DND-41 (cell line): ENCODE measurements at places on chromosomes 7 and 10.

- DNase-seq, result no peak
These were observed 21.4 kb upstream of the RSBN1L start for GRCh38 chr7:77674878-77675277.

DNA sequence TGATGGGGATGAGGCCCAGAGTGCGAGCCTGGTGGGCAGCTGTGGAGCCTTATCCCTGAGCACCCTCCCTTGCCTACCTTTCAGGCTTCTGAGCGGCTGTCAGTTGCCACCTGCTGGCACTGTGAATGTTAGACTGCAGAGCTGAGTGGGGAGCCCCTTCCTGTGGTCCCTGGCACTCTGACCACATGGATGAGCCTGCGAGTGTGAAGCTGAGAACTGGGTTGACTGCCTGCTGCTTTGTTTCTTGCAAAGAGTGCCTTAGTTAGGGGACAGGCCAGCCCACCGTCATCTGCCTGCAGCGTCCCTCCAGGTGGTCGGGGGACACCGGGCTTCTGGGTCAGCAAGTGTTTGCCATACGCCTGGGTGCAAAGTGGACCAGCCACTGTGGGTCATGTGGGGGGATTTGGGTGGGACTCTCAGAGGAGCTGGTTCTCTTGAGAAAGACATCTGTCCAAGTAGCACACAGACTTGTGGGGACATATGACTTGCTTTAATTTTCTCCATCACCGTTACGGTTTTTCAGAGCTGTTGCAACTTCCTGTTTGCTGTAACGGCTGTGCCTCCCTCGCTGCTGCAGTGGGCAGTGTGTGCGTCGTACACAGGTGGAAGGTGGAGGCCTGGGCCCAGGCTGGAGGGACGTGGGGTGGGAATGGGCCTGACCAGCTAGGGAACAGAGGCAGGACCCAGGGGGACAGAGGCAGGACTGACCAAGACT is 13.7 kb downstream of the INPP5A start:
- peak; percentile 90 for DNase-seq

DNA sequence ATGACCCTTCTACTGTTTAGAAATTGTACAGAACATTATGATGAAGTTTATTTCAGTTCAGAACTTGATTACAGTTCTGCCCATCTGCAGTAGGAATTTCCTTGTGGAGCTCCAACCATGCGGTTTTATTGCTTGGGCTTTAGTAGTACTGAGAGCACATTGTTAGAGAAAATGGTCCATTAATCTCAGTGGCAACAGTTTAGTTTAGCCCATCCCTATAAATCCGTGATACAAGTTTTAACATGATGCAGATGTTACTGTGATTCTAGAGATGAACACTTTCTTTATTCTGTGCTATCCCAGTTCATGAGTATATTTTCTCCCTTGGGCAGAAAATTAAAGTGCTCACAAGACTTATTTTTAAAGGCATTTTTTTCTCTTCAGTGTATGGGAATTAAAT is 84.8 kb upstream of the FZD8 start:
- no peak for DNase-seq

DNA sequence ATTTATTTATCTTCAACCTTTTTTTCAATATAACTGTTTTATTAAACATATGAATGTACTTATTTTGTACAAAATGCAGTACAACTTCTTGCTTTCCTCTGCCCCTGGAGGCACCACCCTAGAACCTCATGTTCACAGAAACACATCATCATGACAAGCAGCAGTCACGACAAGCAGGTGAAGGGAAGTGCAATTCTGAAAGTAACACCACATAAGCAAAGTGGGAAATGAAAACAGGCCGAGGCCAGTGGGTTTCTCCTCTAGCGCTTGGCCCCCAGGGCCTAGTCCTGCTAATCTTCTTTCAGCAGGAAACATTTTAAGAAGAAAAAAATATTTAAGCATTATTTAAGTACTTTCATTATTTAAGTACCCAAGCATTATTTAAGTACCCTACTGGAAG is 598.1 kb downstream of the SH2D4B start:
- DNase-seq, result no peak

DNA sequence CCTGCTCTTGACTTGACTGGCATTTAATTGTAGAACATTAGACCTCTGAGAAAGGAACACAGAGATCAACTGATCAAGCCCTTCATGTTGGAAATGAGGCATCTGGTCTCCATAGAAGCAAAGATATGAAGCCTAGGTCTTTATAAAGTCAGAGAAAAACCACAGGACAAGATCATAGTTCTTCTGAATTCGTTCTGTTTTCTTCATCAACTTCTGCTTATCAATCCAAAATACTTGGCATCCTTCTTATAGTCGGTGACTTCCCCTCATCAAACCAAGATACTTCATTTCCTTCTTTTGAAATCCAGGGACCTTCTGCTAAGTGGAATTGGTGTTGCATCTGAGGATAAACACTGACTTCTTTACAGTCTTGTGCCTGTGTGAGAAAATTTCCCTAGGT is 77.1 kb upstream of the PRKCQ start:
- no peak for DNase-seq

GRCh38 chr10:30683496-30683895 is 53.9 kb upstream of the LYZL2 start:
- DNase-seq, result no peak

DNA sequence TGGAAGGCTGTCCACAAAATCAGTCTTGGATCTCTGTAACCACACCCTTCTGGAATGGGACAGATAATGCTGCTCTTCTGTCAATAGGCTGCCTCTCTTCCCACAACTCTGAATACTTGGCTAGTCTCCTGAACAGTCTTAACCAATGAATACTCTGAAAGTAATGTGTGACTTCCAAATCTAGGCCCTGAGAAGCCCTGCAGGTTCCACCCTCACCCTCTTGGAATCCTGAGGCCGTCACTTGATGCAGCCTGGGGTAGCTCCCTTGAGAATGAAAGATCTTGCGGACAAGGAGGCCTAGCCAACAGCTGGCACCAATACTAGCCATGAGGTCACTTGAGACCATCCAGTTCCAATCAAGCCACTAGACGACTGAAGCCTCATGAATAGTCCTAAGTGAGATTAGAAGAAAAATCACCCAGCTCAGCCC is 109.2 kb downstream of the ARHGAP12 start:
- no peak for DNase-seq

DNA sequence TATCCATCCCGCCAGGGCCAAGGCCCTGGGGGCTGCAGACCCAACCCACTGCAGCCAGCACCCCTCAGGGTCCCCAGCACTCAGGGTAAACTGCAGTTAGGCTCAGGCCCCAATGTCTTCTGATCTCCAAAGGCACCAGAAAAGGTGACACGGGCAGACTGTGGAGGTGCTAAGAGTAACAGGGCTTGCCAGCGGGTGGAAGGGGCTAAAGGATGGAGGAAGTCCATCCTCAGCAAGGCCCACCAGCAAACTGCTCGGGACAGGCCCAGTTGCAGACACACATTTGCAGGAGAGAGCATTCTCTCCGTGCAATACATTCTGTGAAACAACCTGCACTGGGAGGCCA is 95.6 kb upstream of the DDC start:
- DNase-seq, result no peak

DNA sequence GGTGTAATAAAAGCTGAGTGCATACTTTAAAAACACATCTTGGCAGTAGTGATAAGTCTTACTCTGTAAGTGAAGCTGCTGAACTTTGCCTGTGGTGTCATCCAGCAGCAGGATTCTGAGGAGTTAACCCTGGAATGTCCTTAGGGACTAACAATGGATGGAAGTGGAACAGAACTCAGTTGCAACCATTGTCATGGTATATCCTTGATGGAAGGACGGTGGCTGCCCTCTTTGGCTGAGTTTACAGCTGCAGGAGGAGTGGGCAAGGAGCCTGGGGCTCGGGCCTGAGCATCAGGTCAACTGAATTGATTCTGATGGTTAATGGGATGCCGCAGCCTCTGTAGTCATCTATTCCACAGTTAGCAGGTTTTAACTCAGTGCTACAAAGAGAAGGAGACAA is 56.2 kb downstream of the MRC1 start:
- DNase-seq, result no peak
